ENCODE measurements at places on chromosomes 7 and 10.
A peak's percentile ranks its signal among the peaks of the same experiment; 100 is the strongest.

DNA sequence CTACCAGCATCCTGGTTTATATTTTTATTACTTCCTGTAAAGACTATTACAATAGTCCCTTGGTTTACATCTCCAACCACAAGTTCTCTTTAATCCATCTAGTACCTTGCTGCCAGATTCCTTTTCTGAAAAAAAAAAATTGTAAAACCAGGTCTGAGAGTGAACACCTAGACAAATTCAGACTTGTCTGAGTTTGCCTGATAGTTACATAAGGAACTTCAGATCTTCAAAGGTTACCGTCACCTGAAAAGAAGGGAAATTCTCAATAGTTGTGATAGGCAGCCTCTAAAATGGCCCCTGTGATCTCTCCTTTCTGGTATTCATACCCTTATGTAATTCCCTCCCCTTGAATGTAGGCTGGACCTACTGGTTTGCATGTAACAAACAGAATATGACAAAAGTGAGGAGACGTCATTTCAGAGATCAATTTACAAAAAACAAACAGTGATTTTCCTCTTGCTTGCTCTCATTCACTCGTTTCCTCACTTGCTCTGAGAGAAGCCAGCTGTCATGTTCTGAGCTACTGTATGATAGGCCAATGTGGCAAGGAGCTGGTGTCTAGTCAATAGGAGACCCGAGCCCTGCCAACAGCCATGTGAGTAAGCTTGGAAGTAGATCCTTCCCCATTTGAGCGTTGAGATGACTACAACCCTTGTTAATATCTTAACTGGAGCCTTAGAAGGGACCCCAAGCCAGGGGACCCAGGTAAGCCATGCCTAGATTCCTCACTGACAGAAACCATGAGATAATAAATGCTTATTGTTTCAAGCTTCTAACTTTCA is 110.9 kb upstream of the LSM8 start:
- no peak for DNase-seq

GRCh38 chr7:159048656-159049055 is 96.0 kb downstream of the VIPR2 start:
- no peak for DNase-seq

GRCh38 chr10:21518149-21518640 is 7.3 kb downstream of the SKIDA1 start:
- no peak for DNase-seq

- no peak for DNase-seq
Observed at GRCh38 chr7:45031829-45032228, 31.8 kb downstream of the CCM2 start.

DNA sequence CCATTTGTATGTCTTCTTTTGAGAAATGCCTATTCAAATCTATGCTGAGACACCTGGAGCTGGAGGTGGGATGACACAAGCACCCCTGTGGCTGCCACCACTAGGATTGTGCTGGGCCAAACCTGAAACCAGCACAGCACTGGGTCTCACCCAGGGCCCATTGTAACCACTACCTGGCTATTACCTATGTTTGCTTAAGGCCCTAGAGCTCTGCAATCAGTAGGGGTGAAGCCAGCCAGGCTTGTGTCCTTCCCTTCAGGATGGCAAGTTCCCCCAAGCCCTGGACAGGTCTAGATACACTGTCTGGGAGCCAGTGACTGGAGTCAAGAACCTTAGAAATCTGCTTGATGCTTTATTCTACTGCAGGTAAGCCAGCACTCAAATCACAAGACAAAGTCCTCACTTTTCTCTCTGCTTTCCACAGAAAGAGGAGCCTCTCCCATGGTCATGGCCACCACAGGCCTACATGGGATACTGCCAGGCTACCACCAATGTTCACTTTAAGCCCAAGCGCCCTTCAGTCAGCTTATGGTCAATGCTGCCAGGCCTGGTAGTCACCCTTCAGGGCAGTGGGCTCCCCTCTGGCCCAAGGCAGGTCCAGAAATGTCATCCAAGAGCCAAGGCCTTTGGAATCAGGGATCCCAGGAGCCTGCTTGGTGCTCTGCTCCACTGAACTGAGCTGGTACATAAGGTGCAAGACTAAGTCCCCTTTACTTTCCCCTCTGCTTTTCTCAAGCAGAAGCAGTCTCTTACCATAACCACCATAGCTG is 105.3 kb downstream of the BMS1 start:
- DNase-seq, result no peak

- DNase-seq, result no peak
Observed at GRCh38 chr7:35968140-35968940, 167.5 kb downstream of the SEPTIN7 start.

- no peak for DNase-seq
Observed at GRCh38 chr10:62062752-62063512, 161.4 kb downstream of the ARID5B start.

GRCh38 chr10:128087146-128087883 is 38.9 kb downstream of the MKI67 start:
- no peak for DNase-seq

GRCh38 chr10:17061418-17061817 is 68.2 kb downstream of the CUBN start:
- no peak for DNase-seq

GRCh38 chr7:118330388-118330787 is 105.9 kb downstream of the ANKRD7 start:
- no peak for DNase-seq

- no peak for DNase-seq
Observed at GRCh38 chr7:116971869-116972268, 18.6 kb downstream of the ST7 start.

- peak; percentile 29 for DNase-seq
Observed at GRCh38 chr7:139660317-139661042, 117.3 kb downstream of the HIPK2 start.

GRCh38 chr7:112449353-112449752 is 907 bp upstream of the IFRD1 start:
- no peak for DNase-seq

DNA sequence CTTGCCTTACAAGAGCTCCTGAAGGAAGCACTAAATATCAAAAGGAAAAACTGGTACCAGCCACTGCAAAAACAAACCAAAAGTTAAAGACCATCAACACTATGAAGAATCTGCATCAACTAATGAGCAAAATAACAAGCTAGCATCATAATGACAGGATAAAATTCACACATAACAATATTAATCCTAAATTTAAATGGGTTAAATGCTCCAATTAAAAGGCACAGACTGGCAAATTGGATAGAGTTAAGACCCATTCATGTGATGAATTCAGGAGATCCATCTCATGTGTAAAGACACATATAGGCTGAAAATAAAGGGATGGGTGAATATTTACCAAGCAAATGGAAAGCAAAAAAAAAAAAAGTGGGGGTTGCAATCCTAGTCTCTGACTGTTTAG is 29.6 kb downstream of the COG5 start:
- no peak for DNase-seq

DNA sequence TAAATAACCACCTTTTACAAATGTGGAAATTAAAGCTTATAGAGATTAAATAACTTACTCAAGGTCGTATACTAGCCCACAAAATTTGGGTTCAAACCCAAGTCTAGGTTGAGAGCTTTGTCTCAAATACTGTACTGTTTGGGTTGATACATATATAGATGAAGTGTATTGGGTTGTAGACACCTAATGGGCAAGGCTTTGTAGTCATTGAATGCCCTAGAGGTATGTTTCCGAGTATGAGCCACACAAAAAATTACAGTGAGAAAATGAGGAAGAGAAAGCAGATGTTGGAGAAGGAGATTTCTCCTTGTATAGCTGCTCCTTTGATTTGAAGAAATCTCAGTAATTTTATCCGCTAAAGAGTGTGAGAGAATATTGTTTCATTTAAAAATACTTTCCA is 60.6 kb downstream of the C1GALT1 start:
- no peak for DNase-seq

DNA sequence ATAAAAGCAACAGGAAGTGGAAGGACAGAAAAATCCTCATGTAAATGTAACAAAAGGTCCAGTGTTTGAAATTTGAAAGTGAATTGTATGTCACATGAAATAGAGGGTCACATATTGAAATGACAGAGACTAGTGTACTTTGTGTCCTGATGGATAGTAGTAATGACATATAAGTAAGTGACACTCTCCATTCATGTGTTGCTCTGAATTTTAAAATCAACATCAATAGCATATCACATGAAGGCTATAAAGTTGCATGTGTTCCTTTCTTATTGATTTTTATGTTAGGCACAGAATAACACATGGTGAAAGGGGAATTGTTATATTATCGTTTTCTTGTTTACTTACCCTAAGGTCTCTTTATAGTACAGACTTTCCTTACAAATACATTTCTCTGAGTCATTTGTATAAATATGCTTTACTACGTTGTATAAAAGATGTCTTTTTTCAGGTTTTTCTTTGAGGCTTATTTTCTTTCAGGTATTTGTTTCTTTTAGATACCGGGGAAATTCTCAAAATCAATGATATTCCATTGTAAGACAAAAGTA is 104.6 kb upstream of the CACNA2D1 start:
- no peak for DNase-seq

- no peak for DNase-seq
Observed at GRCh38 chr7:25481891-25482290, 253.6 kb upstream of the NPVF start.

DNA sequence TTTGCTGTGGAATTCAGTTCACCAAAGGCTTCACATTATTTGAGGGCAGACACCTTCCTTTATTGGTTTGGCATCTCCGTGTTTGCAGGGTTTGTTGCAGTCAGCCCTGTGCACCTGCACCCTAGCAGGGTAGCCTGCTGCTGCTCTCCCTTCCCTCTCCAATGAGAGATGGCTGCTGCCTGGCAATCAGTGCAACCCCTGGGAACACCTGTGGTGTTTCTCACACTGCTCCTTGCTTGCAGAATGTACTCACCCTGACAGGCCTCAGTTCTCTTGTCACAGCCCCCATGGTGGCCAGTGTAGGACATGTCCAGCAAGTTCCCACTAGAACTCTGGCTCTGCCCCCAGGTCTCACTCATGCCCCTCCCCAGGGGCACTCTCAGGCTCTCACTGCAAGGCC is 12.1 kb upstream of the PPIA start:
- DNase-seq, result no peak

DNA sequence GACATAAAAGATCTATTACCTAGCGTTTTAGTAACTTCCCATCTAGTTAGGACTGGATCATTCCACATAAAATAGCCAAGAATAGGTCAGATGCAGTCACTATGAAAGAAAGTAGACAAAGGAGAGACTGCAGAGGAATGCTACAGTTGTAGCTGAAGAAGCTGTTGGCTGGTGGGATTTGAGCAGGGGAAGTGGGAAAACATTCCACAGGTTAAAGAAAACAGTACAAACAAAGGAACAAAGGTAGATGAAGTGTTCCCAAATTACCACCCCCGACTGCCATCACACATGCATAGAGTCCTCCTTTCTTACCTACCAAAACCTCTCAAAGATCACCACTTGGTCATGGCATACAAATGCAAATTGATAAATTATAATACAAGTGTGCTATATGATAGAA is 41.8 kb downstream of the DLD start:
- no peak for DNase-seq

DNA sequence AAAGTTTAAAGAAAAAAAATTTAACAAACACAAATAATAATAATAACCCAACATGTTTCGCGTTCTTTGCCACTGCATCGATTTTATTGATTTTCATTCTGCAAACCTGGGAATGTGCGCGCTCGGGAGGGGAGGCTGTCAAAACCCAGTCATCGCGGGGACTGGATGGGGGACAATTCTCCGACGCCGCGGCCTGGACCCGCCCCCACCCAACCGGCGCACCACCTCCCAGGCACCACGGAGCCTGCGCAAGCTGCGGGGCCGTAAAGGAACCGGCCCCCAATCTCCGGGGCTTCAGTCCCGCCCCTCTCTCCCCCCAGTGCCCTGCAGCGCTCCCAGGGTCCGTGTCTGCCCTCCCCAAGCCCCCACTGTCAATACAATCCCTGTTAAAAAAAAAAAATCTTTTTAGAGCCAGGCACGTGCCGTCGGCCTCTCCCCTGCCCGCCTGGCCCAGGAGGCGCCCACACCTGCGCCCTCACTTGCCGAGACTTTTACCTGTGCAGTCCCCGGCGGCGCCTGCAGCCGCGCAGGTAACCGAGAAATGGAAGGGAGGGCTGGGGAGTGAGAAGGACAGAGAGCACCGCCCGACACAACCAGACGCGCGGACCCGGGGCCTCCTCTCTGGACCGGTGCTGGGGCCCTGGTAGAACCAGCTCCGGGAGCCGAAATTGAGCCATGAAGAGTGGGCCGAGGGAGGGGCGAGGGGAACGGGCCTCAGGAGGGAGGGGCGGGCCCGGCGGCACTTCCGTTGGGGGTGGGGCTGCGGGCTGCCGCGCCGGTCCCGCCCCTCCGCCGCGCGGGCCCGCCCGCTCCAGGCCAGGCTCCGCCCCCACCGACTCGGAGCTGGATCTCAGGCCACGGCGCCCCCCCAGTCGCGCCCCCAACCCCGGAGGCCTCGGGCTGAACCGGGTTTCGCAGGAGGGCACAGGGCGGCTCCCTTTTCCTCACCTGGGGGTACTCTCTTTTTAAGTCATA is 7.6 kb upstream of the ZNF503 start:
- peak; percentile 76 for DNase-seq

- no peak for DNase-seq
Observed at GRCh38 chr7:6274743-6275142, 2.3 kb upstream of the CYTH3 start.

DNA sequence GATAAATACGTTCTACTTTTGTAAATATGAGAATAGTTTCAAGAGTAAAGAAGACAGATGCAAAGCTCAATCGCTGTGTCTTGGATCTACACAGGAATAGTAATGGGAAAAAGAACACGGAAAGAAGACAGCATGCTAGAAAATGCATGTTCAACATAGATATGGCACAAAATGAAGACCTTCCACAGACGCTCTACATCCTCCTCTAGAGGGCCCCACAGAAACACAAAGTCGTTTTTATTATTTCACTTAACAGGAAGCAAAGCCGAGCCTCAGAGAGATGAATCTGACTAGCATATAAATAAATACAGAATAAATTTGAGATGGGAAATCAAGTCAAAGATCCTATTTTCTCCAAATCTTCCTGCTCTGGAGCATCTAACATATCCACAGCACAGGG is 292.6 kb downstream of the PARD3 start:
- DNase-seq, result peak; percentile 6

- no peak for DNase-seq
Observed at GRCh38 chr10:12208460-12208859, 12.5 kb downstream of the CDC123 start.

DNA sequence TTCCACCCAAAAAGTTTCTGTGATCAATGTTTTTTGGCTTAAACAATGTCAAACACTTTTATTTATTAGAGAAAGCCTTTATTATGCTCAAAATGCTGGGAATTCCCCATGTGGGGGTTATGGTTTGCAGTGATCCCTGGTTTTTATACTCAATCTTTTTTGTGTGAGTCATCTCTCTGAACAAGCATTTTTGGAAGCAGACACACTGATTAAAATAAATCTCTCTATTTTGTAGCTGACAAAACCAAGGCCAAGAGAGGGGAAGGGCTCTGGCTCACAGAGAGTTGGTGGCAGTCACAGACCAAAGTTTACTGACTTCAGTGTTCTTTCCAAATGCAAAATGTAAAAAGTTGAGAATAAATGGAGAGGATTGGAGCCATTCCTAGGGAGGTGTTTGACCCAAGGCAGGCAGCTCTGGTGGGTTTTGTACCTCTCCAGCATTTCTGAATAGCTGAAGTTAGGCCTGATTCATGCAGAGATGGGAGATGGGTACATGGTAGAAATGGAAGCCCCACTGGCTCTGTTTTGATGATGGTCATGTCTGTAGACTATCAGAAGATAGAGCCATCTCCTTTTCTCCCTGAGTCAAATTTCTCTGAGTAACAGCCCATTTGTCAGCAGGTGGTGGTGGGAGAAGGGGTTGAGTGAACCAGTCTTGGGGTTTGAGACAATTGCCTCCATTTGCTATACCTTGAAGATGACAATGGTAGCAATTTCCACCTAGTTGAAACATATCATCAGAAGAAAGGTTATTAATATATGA is 45.4 kb upstream of the NAMPT start:
- no peak for DNase-seq

Data from WERI-Rb-1 (cell line).